H1 (cell line): ENCODE measurements at places on chromosomes 2 and 18. TPM values are rescaled to one million over a fixed set of nuclear protein-coding genes. Genes with fewer than 3 reads are reported as not detected.

Gene IL36B
- total RNA-seq, result not detected in 2 replicates

Gene SFTPB
- total RNA-seq, result not detected in 2 replicates

Gene CFAP65
- total RNA-seq, result 0.13 and 0.19 TPM in 2 replicates

Gene POTEI
- 0.19 and 0.20 TPM in 2 replicates for total RNA-seq

DNA sequence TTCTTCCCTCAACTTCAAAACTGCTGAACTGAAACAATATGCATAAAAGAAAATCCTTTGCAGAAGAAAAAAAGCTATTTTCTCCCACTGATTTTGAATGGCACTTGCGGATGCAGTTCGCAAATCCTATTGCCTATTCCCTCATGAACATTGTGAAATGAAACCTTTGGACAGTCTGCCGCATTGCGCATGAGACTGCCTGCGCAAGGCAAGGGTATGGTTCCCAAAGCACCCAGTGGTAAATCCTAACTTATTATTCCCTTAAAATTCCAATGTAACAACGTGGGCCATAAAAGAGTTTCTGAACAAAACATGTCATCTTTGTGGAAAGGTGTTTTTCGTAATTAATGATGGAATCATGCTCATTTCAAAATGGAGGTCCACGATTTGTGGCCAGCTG lies 8.4 kb downstream of the HOXD8 start:
- peaks cover 9% of the 10 kb centered on the region for H3K4me1 ChIP-seq
- no peak for DNase-seq
- H3K27me3 ChIP-seq, result peaks cover 100% of the 10 kb centered on the region
- no peak overlapping the region for H3K4me3 ChIP-seq

DNA sequence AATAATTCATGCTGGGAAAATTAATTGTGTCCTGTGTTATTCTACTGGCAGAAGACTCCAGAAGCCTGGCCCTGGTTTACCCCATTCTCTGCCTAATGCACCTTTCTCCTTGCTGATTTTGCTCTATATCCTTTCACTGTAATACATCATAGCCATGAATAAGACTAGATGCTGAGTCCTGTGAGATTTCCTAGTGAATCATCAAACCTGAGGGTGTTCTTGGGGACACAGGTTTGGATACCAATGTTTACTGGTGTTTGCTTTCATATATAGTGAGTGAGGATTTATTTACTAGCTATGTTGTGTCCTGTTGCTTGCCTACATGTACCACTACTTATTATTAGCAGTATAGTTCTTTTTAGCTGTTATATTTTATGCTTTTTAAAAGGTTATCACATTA lies 6.5 kb downstream of the METTL5 start:
- no peak for DNase-seq
- no peak overlapping the region for H3K4me3 ChIP-seq
- H3K4me1 ChIP-seq, result no peaks in the 10 kb centered on the region

GRCh38 chr18:15165048-15165447 lies 417.1 kb downstream of the ANKRD30B start:
- H3K4me1 ChIP-seq, result no peaks in the 10 kb centered on the region
- DNase-seq, result no peak
- H3K27ac ChIP-seq, result no peak overlapping the region
- no peaks in the 10 kb centered on the region for H3K36me3 ChIP-seq
- H3K27me3 ChIP-seq, result no peaks in the 10 kb centered on the region

- H3K36me3 ChIP-seq, result no peaks in the 10 kb centered on the region
- H3K27ac ChIP-seq, result no peak overlapping the region
- H3K4me3 ChIP-seq, result no peak overlapping the region
- H3K27me3 ChIP-seq, result no peaks in the 10 kb centered on the region
- DNase-seq, result no peak
Measured at GRCh38 chr2:140178234-140178633, 1398.0 kb upstream of the NXPH2 start.

DNA sequence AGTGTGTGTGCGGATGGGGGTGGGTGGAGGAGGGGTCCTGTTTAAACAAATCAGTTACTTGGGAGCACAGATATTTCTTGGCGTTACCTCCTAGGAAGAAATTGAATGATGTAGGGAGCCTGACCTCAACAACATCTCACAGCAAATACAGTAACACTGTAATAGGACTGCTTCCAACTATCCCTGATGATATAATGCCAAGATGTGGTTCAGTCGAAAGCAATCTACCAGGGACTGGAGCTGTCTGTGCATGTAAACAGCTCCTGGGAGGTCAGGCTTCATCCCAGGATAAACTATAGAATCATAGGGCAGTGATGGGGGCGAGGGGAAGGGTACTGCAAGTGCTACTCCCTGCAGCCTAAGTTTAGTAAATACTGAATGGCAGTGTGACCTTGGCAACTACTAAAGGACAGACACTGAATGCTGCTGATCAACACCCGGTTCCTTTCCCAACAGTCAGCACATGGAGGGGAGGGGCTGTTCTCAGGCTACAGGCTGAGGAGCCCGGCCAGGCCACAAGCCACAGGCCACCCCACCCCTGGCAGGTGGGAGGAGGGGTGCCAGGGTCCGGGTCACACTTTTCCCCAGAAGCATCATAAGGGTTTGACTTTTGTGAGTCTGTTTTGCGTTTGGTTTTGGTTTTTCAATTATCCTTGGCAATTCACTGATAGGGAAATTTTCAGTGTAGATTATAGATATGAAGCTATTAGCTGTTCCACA lies 85.3 kb upstream of the ZNF397 start:
- no peaks in the 10 kb centered on the region for H3K36me3 ChIP-seq
- no peak for DNase-seq
- H3K4me1 ChIP-seq, result peaks cover 6% of the 10 kb centered on the region

DNA sequence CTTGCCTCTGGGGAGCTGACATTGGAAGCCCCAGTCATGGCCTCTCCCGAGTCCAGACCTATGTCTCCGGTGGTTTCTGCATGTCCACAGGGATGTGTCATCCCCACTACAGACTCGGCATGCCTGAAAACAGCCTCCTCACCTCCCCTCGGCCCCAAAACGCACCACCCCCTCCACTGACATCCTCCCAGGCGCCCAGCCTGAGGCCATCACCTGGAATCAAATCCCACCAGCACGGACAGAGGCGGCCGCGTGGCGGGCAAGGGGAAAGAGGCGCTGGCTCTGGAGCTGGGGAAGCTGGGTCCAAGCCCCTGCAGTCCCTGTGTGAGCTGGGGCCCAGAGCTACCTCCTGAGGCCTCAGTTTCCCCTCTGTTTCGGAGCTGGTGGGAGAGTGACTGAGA lies 69.9 kb upstream of the SMAD7 start:
- peak; percentile 43 for DNase-seq
- no peak overlapping the region for H3K27ac ChIP-seq
- H3K27me3 ChIP-seq, result no peaks in the 10 kb centered on the region; the same call in 1 of the 2 replicates
- no peaks in the 10 kb centered on the region for H3K4me1 ChIP-seq

DNA sequence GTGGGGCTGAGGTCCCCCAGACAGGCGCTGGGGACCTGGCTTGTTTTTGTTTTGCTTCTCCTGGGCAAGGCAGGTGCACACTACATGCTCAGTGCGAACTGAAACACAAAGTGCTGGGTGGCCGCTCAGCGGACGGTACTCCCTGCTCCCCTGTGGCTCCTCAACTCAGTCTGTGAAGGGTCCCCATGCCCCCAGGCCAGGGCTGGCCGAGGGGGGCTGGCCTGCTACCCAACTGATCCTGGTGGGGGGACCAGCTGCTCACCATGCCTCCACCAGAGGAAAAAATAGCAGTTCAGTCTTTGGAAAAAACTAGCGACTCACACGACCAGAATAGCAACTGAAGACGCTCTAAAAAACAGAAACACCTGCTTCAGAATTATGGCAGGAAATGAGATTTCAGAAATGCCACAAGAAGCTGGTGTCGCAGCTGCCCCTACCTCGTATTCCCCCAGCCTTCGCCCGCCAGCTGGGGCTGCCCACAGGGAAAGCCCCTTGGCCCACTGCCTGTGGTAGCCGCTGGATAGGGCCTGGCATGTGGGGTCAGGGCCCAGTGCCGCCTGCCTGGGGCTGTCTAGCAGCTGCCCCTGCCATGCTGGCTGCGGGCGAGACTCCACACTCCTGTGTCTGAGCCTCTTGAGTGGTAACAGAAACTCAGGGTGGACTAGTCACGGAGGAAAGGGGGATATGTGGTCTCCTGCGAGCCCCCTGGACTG lies 43.7 kb downstream of the MEX3C start:
- no peak overlapping the region for H3K4me3 ChIP-seq
- H3K36me3 ChIP-seq, result no peaks in the 10 kb centered on the region
- DNase-seq, result no peak
- no peaks in the 10 kb centered on the region for H3K27me3 ChIP-seq

- no peak overlapping the region for H3K27ac ChIP-seq
- H3K4me3 ChIP-seq, result no peak overlapping the region
- H3K27me3 ChIP-seq, result no peaks in the 10 kb centered on the region
- H3K4me1 ChIP-seq, result no peaks in the 10 kb centered on the region
Measured at GRCh38 chr2:1226766-1227165, 186.5 kb upstream of the TPO start.

GRCh38 chr2:167946441-167946841 lies 301.0 kb downstream of the STK39 start:
- no peaks in the 10 kb centered on the region; the same call in 1 of the 2 replicates for H3K4me1 ChIP-seq
- no peak overlapping the region for H3K4me3 ChIP-seq
- H3K27ac ChIP-seq, result peak overlapping the region; percentile 36; the same call in 1 of the 2 replicates
- no peak for DNase-seq
- H3K27me3 ChIP-seq, result no peaks in the 10 kb centered on the region
- no peaks in the 10 kb centered on the region for H3K36me3 ChIP-seq

- H3K27me3 ChIP-seq, result no peaks in the 10 kb centered on the region
- H3K4me3 ChIP-seq, result no peak overlapping the region
- H3K36me3 ChIP-seq, result no peaks in the 10 kb centered on the region
- DNase-seq, result no peak
- peaks cover 6% of the 10 kb centered on the region; the same call in 1 of the 2 replicates for H3K4me1 ChIP-seq
Measured at GRCh38 chr2:29011418-29012060, 30.4 kb downstream of the TOGARAM2 start.

DNA sequence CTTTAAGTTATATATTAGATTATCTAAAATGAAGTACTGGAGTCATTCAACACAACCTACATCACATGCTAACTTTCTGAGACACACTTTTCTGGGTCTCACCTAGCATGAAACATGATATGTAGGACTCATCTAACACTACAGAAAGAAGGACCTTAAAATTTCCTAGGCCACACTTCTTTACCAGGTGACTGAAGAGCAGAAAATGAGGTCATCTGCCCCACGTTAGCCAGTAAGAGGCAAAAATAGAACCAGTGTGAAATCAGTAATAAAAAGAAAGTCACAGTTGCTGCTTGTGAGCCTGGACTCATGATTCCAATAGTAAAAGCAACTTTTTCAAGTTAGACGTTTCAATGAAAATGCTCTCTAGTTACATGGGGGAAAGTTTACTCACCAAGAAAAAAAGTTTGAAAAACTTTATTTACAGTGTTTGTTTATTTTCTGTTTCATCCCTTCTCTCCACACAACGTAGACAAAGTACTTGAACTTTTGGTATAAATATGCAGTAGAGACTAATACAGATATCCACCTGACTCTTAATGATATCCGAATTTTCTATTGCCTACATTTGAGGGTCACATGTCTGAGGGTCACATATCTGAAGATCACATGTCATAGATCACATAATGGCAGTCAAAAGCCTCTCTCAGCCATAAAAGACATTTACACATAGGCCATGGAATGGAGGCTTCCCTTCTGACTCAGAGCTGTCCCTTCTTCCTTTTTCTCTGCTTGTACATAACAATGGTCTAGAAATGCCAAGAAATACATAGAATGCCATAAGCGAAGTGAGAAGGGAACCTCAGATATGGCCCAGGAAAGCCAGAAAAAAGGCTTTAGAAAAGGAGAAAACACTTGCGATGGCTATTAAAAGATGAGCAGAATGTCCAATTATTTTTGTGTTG lies 362.9 kb downstream of the ZEB2 start:
- no peak overlapping the region for H3K4me3 ChIP-seq
- no peak for DNase-seq
- H3K4me1 ChIP-seq, result no peaks in the 10 kb centered on the region
- H3K27ac ChIP-seq, result no peak overlapping the region
- no peaks in the 10 kb centered on the region for H3K36me3 ChIP-seq

GRCh38 chr2:37767046-37767445 lies 95.6 kb upstream of the CDC42EP3 start:
- H3K4me3 ChIP-seq, result no peak overlapping the region
- H3K4me1 ChIP-seq, result no peaks in the 10 kb centered on the region
- H3K27ac ChIP-seq, result no peak overlapping the region
- no peaks in the 10 kb centered on the region for H3K36me3 ChIP-seq

DNA sequence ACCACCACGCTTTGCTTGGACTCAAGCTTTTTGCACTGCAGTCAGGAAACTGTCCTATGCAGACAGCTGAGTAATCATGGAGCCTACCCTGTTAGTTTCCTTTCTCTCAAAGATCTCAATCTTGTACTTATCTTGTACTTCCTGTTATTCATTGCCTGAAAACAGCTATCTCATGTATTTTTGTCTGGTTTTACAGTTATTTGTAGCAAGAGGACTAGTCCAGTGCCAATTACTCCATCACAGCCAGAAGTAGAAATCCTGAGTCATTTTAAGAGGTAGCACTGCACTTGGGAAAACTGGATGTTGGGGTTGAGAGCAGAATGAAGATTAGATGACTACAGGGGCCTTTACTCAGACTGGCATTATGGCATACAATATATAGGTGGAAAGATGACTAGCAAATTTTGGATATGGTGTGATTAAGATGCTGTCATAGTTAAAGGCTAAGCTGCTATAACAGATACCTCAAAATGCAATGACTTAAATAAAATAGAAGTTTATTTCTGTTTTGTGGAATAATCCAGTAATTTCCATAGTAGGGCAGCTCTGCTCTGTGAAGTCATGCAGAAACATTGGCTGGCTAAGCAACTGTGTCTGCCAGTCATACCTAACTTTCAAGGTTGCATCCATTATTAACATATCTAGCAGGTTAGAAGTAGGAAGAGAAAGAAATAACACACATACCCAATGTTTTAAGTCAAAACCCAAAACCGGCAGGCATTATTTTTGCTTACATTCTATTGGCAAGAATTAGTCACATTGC lies 21.1 kb upstream of the CHMP3 start:
- no peak overlapping the region for H3K4me3 ChIP-seq
- H3K27me3 ChIP-seq, result peaks cover 2% of the 10 kb centered on the region
- H3K4me1 ChIP-seq, result no peaks in the 10 kb centered on the region

GRCh38 chr2:199485732-199486335 lies 28.1 kb upstream of the SATB2 start:
- no peak overlapping the region for H3K4me3 ChIP-seq
- no peaks in the 10 kb centered on the region for H3K4me1 ChIP-seq
- no peak overlapping the region for H3K27ac ChIP-seq
- DNase-seq, result peak; percentile 83
- no peaks in the 10 kb centered on the region for H3K27me3 ChIP-seq
